ENCODE measurements at places on chromosomes 5 and 9. TPM values are rescaled to one million over a fixed set of nuclear protein-coding genes. Genes with fewer than 3 reads are reported as not detected.

GRCh38 chr9:134712243-134712642 lies 70.6 kb downstream of the COL5A1 start:
- peaks cover 15% of the 10 kb centered on the region for H3K4me1 ChIP-seq
- no peaks in the 10 kb centered on the region for H3K27me3 ChIP-seq
- H3K36me3 ChIP-seq = no peaks in the 10 kb centered on the region
- H3K4me3 ChIP-seq = no peak overlapping the region

DNA sequence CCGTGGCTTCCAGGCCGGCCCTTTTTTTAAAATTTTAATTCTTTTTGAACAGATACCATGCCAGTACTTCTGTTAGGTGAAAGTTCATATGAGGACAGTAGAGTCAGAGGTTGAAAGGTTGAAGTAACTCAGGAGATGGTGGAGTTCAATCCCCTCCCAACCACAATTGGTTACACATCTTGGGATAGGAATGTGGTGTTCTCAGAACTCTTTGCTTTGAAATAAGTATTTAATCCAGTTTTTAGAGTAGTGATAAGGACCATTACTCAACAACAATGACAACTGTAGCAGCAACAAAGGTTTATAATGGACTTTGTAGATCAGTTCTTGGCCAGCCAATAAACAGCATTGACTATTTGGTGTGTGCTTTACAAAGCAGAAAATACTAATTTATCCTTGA lies 116.0 kb downstream of the ARHGAP26 start:
- no peak overlapping the region for H3K4me3 ChIP-seq
- DNase-seq = no peak
- no peak overlapping the region for H3K27ac ChIP-seq
- peaks cover 12% of the 10 kb centered on the region for H3K4me1 ChIP-seq

GRCh38 chr9:127358023-127358535 lies 38.9 kb upstream of the SLC2A8 start:
- H3K4me3 ChIP-seq = no peak overlapping the region
- DNase-seq = no peak
- H3K27ac ChIP-seq = no peak overlapping the region
- H3K36me3 ChIP-seq = no peaks in the 10 kb centered on the region
- H3K27me3 ChIP-seq = no peaks in the 10 kb centered on the region

DNA sequence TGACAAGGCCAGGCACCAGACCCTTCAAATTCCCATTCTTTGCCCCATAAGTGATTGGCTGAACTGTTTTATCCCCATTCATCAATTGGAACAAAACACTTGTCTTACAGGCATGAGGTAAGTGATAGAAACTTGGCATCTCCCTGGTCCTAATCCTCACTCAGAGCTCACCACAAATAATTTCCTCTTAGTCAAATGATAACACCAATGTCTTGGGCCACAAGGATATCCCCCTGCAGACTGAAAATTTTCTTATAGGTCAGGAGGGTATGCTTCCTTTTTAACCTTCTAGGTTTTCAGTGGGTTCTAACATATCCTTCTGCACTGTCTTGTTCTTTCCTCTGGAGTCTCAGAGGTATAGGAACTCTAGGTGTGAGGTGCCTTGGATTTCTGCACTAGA lies 14.5 kb downstream of the TNFSF15 start:
- H3K4me1 ChIP-seq = no peaks in the 10 kb centered on the region
- no peaks in the 10 kb centered on the region for H3K36me3 ChIP-seq
- DNase-seq = no peak

- no peak for DNase-seq
- peaks cover 7% of the 10 kb centered on the region for H3K4me1 ChIP-seq
- H3K27me3 ChIP-seq = no peaks in the 10 kb centered on the region
- no peaks in the 10 kb centered on the region for H3K36me3 ChIP-seq
- no peak overlapping the region for H3K4me3 ChIP-seq
Measured at GRCh38 chr9:91693226-91693625, 256.8 kb downstream of the ROR2 start.

FNIP1 gene
- 13.6 TPM for total RNA-seq

DUSP1 gene
- total RNA-seq = 49.4 TPM

GLDC gene
- 3.3 TPM for total RNA-seq

COX7C gene
- total RNA-seq = 815 TPM

All from cardiac muscle cell (in vitro differentiated cells and primary cell).